Aorta (tissue), 5 donors: ENCODE measurements at places on chromosomes 1 and 21. TPM values are rescaled to one million over a fixed set of nuclear protein-coding genes. Genes with fewer than 3 reads are reported as not detected.
A peak's percentile ranks its signal among the peaks of the same experiment; 100 is the strongest.

Gene SPRR2F
- total RNA-seq: not detected

Gene SPTA1
- total RNA-seq: 1.2 TPM

GRCh38 chr1:243730487-243731150 is 119.4 kb downstream of the AKT3 start:
- peak; percentile 72 for DNase-seq

GRCh38 chr1:7278045-7278444 is 492.8 kb downstream of the CAMTA1 start:
- no peak for DNase-seq

GRCh38 chr1:178146436-178146835 is 52.5 kb downstream of the RASAL2 start:
- no peak for DNase-seq
